ENCODE measurements at places on chromosomes 6 and 20.

GRCh38 chr6:73548458-73549446 is 27.9 kb upstream of the EEF1A1 start:
- DNase-seq = peak; percentile 17

- no peak for DNase-seq
These were observed 59.2 kb downstream of the PHACTR3 start for GRCh38 chr20:59663513-59664060.

GRCh38 chr6:118935331-118935668 is 341 bp upstream of the MCM9 start:
- no peak for DNase-seq

- no peak for DNase-seq
These were observed 4.7 kb downstream of the DSN1 start for GRCh38 chr20:36768768-36769430.

- peak; percentile 38 for DNase-seq
These were observed 8.0 kb downstream of the PRDM13 start for GRCh38 chr6:99614430-99615186.

DNA sequence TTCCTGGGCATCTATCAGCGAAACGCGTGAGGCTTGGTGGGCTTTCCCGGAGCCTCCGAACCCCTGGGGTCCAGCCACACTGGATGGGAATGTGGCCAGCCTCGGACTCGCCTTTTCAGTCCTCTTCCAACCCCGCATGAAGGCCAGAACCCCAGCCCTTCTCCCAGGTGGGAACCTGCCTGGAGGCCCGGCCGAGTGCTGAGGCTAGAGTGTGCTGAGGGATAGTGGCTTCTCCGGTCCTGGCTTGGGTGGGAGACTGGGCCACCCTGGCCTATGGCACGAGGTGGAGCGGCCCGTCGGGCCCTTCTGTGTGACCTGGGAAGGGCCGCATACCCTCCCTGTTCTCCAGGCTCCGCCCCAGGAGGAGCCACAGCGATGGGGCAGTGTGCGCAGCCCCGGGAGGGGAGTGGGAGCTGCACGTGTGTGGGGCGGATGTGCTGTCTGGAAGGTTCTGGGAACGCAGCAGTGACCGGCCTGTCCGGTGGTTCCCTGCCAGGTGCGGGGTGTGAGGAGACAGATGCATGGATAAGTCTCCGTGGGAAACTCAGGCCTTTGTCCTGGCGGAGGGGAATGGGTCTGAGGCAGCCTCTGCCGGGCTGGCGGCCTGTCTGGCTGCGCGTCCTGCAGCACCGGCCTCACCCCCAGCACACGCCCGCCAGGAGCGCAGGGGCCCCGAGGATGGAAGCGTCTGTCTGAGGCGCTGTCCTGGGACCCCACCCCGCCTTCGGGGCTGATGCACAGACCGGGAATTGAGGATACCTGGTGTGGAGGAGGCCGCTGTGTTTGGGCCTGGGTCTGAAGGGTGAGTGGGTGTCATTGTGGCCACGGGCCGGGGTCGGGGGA is 1.1 kb upstream of the BHLHE23 start:
- no peak for DNase-seq

DNA sequence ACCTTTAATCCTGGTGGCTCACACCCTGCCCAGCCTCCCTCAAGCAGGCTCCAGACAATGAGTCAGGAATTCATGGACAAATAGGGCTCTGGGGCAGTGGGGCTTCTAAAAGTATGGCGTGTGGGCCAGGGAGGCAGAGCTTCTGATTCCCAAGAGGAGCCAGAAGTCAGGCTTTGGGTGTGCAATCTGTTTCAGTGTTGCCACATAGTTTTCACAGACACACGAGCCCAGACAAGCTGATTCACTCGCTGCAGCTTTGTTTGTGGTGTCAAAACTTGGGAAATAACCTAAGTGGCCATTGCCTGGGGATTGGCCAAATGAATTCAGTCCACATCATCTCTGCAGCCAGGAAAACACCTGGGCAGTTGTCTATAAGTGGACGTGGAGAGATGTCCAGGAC is 9.2 kb downstream of the PEDS1 start:
- DNase-seq = peak; percentile 96

DNA sequence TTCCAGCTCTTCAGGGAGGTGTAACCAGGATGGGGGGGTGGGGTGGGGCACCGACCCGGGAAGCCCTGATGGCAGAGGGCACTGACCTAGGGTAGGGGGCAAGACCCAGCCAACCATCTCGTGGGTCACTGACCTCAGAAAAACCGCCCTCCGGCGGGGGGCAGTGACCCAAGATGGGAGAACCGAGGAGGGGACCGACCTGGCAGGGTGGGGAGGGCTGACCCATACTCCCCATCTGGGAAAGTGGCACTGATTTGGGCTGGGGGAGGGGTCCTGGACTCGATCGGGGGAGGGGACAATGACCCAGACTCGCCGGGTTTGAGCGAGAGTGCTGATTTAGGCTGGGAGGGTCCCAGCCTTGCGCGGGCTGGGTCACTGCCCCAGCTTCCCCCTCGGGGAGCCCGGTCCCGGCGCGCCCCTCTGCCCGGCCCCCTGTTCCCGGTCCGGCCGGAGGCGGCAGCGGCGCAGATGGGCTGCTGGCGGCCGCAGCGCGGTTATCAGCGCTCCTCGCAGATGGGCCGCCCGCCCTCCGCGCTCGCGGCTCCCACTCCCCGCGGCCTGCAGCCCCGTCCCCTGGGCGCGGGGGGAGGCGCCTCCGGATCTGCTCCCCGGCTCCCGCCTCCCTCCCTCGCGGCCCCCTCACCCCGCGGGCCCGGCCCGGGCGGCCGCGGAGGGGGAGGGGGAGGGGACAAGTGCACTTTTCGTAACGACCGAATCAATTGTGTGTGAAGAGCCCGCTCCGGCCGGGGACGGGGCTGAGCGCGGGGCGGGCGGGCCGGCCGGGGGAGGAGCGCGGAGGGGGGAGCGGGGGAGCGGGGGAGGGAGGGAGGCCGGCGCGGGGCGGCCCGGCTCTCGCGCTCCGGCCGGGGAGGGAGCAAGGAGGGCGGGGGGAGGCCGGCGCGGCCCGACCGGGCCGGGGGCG is 2.2 kb downstream of the NOL4L start:
- no peak for DNase-seq
